Hippocampal formation (tissue), 2 donors: ENCODE measurements at places on chromosomes 2 and 18.

GRCh38 chr2:223050900-223051504 is 988 bp upstream of the KCNE4 start:
- DNase-seq: no peak

GRCh38 chr2:125455110-125455509 is 1200.8 kb upstream of the GYPC start:
- no peak for DNase-seq

DNA sequence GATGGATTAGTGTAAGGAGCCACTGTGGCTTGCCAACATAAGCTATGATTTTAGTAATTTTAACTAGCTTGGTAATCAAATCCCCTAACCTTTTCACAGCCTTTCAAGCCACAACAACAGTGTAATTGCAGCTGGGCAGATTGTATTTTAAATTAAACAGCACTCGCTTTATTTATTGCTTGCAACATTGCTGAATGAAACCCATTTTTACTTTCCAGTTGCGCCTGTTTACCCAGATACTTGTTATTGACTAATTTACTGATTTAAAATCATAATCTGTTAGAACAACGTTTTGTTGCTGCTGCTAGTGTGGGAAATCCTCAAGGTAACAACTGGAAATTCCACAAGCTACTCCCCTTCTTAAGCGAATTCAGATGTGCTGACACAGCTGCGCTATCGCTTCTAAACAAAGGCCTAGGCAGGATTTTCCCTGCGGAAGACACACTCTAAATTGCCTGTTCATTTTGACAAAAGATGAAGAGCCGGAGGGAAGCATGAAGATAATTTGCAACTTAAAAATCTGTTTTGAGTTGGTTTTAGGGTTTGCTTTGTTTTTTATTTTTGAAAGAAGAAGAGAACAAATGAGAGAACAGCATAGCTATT is 283.9 kb downstream of the ALPK2 start:
- no peak for DNase-seq

- DNase-seq: no peak
Observed at GRCh38 chr2:74142340-74142739, 5.4 kb downstream of the BOLA3 start.

DNA sequence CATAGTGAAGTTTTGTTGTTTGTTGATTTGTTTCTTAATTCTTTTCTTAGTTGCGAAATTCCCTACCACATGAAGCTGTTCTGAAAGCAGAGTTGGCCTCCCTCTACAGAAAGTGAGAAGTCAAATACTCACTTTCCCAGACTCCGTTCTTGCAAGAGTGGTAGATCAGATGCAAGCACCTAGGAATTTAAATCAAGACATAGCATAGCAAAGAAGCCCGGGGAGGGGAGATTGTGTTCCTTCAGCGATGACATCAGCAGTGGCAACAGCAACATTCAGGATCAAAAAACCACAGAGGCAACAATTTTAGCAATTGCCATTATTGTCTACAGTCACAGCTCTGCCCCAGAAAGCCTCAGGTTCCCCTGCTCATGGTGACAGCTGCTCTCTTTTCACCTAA is 580.0 kb downstream of the RNF144A start:
- no peak for DNase-seq

DNA sequence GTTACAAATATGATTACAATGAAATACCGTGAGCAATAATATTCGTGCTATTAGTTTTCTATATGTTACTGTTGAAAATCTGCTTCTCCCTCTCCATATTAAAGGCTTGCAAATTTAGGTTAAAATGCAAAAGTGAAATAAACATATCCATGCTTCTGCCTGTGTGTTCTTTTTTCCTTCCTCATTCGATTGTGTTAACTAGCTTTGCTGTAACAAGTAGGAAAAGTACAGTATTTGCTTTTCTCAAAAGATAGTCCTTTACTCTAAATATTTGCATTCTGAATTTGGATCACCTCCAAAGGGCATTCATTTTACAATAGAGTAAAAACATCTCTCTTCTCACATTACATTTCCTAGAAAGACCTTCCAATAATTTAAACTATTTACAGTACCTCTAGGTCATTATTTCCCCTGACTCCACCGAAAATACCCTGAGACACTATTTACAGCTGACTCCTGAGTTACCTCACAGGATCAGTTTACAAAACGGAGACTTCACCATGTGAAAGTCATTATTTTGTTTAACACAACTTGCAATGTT is 835.0 kb upstream of the FANCL start:
- no peak for DNase-seq

DNA sequence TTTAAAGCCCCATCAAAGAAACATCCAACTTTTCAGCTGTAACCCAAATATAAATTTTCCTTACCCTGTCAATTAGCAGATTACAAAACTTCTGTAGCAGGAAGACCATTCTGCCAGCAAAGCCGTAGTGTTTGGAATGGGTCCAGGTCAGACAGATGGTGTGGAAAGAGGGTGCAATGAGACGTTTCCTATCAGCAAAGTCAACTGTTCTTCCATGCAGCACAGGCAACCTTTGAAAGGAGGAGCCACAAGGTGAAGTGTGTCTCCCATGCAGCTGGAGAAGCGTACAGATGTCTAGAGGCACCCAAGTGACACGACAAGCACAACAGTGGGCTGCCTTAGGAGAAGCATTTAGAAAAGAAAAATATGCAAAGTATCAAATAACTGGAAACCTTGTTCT is 83.7 kb downstream of the SP3 start:
- no peak for DNase-seq

DNA sequence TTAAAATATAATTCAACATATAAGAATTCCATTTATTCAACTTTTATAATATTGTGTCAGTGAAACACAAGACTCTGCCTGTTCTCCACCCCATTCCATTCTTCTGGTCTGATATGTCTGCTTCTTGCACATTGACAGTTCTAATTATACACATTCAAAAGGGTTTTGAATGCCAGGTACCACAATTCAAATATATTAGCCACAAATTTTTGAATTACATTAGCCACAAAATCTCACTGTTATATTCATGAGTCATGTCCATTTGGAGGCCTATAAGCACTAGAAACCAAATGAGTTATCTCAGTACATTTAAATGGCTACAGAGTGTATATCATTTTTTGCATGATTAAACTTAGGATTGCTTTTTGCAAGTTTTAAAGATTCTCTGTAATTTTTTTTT is 72.1 kb downstream of the CCDC150 start:
- DNase-seq: no peak

DNA sequence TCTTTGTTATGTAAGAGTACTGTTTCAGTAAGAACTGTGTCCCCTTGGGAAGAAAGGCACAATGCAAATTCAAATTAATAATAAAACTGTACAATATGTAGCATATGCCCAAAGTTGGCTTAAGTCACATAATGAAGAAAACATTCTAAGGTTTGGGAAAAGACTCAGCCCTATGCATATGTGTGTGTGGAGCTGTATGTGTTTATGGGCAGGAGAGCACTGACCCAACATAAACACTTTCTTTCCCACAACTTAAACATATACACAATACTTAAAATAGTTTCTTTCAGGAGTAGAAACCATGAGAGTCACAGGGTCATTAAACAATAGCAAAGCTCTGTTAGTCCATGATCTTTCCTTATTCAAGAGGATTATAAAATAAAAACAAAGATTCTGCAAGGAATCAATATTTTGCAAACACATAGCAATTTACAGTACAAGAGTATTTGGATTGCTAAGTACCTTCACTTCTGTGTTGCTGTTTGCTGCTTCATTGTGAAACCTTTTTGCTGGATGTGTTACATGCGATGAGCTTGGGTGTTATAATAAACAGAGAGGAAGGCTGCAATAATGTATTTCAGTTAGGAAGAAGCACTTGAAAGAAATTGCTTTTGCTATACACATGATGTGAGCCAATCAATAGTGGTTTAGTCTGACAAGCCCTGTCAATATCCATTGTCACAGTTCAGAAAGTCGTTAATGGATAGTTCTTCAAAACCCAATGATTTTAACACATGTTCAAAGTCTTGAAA is 347.3 kb downstream of the ARHGAP15 start:
- DNase-seq: no peak

- no peak for DNase-seq
Observed at GRCh38 chr2:143000599-143000998, 123.1 kb downstream of the KYNU start.

GRCh38 chr2:71423817-71424420 is 29.4 kb upstream of the DYSF start:
- DNase-seq: no peak

GRCh38 chr18:23244401-23244800 is 109.1 kb downstream of the CABLES1 start:
- DNase-seq: no peak
